T-helper 1 cell (primary cell): ENCODE measurements at places on chromosomes 7 and 10.

DNA sequence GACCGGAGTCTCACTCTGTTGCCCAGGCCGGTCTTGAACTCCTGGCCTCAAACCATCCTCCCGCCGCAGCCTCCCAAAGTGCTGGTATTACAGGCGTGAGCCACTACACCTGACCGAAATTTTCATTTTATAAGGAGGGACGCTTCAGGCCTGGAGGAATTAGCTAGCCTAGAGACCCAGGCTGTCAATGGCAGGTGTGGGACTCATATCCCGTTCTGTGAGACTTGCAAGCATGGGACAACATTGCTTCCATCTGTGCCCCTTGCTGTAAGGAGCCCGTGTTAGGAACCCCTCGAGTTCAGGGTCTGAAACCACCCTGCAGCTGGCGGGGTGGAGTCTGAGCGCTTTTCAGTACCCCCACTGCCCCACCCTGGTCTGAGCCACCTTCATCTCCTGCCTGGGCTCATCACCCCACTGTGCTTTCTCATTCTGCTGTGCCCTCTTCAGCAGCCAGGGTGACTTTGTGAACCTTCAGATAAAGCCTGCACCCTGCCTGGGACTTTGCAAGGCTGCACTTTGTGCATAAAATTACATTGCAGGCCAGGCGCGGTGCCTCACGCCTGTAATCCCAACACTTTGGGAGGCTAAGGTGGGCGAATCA lies 1.3 kb upstream of the DAGLB start:
- no peak for DNase-seq

GRCh38 chr7:10584886-10585285 lies 388.8 kb upstream of the PHF14 start:
- no peak for DNase-seq

DNA sequence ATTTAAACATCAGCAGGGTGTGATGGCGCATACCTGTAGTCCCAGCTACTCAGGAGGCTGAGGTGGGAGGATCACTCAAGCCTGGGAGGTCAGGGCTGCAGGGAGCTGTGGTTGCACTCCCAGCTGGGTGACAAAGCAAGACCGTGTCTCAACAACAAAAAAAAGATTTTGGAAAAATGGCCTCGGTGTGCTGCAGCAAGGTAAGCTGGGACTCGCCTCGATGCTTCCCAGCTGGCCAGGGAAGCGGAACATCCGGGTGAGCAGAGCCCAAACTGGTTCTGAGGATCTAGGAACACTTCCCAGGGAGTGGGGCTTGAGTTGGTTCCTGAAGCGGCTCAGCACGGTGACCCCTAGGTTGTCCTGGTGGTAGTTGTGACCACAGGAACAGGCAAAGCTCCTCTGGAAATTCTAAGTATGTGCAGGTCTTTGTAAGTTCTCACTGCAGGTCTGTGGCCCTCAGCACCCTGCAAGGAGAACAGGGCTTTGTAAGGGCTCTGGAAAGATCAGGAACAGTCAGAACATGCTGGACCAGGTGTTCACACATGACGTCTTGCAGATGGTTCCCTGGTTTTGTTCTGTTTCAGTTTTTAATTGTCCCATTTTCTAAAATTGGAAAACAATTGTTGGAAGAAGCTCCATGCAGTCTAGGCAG lies 38.6 kb upstream of the ZMIZ2 start:
- DNase-seq = no peak

DNA sequence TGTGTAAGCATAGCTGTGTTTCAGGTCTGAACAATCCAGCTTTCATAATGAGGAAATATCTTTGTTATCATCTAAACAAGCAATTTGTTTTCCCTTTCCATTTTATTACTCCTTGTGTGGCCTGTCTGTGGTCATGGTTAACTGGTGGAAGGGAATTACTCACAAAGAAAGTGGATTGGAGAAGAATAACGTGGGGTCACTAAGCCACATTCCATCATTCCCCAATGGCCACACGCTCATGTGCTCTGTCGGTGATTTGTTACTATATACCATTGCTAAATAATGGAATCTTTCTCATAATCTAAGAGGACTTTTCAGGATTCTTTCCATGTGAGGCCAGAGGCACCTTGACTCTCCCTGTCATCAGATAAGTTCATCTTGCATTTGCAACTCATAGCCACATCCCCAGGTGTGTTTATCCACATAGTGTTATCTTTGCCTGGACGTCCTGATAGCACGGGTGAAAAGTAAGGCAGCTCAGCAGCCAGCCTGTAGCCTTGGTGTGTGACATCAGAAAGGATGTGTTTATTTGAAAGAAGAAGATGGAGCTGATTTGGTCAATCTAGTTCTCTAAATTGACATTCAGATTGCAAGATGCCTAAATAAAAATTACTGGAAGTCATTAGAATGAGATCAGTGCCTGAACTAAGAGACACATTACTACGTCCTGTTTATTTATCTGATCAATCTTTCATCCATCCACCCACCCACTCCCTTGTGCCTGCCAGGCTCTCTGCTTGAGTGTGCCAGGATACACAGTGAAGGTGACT lies 128.9 kb downstream of the CELF2 start:
- DNase-seq = no peak

GRCh38 chr10:48691812-48692528 lies 7.3 kb downstream of the WDFY4 start:
- no peak for DNase-seq

GRCh38 chr10:124033887-124034218 lies 59.5 kb downstream of the CHST15 start:
- DNase-seq = no peak

- no peak for DNase-seq
These were observed 129.8 kb upstream of the FERD3L start for GRCh38 chr7:19275000-19275399.

DNA sequence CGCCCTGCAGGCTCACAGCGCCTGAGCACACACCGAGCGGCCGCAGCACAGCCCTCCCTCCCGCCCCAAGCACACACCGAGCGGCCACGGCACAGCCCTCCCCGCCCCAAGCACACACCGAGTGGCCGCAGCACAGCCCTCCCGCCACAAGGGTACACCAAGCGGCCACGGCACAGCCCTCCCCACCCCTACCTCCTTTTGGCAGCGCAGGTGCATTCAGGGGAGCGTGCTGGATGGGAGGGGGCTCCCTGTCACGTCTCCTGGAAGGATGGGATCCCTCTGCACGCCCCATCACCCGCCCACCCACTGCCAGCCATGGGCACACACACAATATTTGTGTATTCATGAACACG lies 482.6 kb downstream of the DNAJB6 start:
- DNase-seq = no peak

- no peak for DNase-seq
These were observed 8.1 kb upstream of the CUZD1 start for GRCh38 chr10:122853665-122854313.

GRCh38 chr10:71371750-71372166 lies 25.0 kb upstream of the CDH23 start:
- DNase-seq = no peak

DNA sequence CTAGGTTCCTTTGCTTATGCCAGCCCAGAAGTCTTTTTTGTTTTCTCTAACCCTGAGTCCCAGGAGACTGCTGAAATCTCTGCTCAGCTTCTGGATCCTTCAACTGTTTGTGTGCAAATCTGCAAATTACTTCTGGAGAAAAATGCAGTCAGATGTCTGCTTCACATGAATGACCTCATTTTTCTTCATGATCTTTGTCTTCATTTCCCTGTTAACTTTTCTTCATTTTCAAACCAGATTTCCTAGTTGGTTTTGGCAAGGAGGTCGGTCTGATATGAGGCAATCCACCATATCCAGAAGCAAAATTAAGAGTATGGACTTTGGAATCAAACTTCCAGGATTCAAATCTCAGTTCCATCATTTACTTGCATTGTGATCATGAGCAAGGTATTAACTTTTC lies 66.8 kb downstream of the ZNF503 start:
- DNase-seq = no peak

GRCh38 chr7:55366461-55367070 lies 1.4 kb downstream of the LANCL2 start:
- no peak for DNase-seq

- DNase-seq = no peak
These were observed 264.6 kb downstream of the SFMBT2 start for GRCh38 chr10:7146189-7146588.

GRCh38 chr10:26215396-26215934 lies 1.1 kb upstream of the GAD2 start:
- DNase-seq = no peak

- no peak for DNase-seq
These were observed 10.3 kb upstream of the ADARB2 start for GRCh38 chr10:1747590-1748157.

- no peak for DNase-seq
These were observed 4.6 kb downstream of the TECTB start for GRCh38 chr10:112287844-112288243.

DNA sequence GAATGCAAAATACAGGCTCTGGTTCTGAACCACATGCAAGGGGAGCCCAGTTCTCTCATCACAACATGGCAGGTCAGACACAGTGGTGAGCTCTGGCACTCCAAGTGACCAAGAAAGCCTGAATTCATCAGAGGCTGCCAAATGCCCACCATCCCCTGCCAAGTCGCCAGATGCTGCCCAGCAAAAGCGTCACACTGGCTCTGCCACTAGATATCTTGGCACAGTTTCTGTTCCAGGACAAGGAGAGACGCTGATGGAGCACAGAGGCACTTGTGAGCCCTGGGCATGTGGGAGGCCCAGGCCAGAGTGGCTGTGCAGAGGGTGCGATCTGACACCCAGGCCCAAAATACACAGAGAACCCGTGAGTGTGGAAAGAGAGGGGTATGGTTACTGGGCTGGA lies 57.8 kb downstream of the GAD2 start:
- no peak for DNase-seq

DNA sequence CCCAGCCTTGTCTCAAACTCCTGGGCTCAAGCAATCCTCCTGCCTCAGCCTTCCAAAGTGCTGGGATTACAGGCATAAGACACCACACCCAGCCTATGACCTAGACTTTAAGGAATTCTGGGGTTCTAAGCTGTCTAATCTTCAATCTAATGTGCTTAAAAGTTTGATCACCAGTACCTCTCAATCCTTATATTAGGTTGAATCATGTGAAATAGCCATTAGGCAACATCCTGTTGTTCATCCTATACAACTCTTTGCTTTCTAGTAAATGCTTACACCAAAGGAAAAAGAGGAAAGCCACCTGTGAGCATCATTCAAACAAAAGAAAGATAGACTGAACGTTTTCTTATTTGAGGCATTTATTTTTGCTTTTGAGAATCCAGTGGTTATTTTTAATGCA lies 56.0 kb downstream of the ATOH7 start:
- no peak for DNase-seq

DNA sequence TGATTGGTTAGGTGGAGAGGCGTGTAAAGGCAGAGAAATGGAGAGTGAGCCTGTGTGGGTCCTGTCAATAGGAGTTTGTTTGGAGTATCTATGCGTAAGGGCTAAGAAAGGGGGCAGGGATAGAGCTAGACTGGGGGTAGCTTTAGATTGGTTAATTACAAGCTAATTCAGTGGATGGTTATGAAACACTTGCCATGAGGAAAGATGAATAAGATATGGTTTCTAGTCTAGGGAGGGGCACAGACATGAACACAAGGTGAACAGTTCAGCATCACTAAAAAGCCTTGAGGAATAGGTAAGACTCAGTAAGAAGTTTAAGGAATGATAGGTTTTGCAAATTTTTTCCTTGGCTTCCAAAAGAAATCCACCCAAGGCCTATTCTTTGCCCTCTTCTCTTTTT lies 50.6 kb downstream of the PLPP4 start:
- DNase-seq = no peak

- no peak for DNase-seq
These were observed 325.5 kb downstream of the LHFPL3 start for GRCh38 chr7:104653825-104654401.

DNA sequence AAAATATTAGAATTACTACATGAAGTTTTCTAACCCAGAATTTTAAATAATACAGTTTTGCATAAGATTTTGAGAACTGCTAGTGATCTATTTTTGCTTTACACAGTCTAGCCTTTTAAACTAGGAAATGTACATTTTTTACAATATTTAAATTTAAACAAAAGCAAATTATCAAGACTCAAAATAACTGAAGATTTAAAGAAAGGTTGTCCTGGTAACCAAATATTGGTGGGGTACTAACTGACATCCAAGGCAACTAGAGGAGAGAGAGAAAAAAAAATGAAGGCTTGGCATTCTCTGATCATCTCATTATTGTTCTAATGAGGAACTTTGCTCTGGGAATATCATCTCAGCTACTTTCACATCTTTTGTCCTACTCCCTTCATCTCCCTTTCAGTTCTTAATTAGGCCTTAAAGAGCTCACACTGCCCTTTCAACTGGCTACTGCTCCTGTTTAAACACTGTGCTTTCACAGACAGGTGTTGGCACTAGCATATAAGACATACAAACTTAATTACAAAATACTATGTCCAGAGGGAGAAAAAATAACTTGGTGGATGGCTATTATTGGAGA lies 33.7 kb downstream of the RAB11FIP2 start:
- no peak for DNase-seq

GRCh38 chr10:114937962-114938855 lies at the start of gene TRUB1:
TSS of gene TRUB1 (plus strand) at chr10:114938195. CDS start at chr10:114938254, 59 bp downstream.
- peak; percentile 93 for DNase-seq

DNA sequence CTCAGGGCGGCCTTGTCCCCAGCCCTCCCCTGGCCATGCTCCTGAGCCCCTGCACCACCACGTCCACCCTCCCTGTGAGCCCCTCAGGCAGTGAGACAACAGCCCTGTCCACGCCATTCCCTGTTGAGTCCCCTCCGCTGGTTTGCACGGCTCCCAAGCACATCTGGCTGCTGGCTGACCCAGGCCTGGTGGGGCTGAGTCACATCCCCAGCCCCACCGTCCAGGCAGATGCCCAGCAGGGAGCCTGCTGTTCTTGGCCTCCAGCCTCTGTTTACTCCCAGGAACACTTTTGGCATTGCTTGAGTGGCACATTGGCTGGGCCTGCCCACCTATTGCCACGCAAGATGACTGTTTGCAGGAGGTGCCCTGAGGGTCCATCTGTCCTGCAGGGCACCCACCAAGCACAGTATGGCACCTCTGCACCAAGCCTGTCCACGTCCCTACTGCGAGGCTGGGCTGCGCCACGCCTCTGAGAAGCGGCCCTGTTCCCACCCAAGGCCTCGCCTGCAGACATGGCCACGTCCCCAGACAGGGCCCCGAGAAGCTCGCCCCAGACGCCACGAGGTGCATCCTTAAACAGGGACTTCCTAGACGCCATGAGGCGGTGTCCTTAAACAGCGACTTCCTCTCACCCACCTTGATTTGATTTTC lies 48.4 kb upstream of the INPP5A start:
- DNase-seq = no peak

DNA sequence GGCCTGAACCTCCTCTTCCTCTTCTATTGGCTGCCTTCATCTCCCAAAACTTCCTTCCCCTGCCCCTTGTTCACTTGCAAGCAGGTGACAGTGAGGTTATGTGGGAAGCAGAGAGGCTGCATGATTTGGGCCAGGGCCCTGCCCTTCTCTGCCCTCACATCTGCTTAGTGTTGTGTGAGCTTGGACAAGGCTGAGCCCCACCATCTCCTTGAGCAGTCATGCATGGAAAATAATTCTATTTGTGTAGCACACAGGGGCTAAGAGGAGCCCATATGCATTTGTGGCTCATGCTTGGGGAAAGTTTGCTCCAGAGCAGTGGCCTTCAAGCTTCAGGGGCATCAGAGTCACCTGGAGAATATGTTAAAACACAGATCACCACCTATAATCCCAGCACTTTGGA lies 26.8 kb upstream of the AQP1 start:
- no peak for DNase-seq

- DNase-seq = no peak
These were observed 140.5 kb downstream of the PKD1L1 start for GRCh38 chr7:47807756-47808155.
